ENCODE measurements at places on chromosomes 11 and 22.

DNA sequence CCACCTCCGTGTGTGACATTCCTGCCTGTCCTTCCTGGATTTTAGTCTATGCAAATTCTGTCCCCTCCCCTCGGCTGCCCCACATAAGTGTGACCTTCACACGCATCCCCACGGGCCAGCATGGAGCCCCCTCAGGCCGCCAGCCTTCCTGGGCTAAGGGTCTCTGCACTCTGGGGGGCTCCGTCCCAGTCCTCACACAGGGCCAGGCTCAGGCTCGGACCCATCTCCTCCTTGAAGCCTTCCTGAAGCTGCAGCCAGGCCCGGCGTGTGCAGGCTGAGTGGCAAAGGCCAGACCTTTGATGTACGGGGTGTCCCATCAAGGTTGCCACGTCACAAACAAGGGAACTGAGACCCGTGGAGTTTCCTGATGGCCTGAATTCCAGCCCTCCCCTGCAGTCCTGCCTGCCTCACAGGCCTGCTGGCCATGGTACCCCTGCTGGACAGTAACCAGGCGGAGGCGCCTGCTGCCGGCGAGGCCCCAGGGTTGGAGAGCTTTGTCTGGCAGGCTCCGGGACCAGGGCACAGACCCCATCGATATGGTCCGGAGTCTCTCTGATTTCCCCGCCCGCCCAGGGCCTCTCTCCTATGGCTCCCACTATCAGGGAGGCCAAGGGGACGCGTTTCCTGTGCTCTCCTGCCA is 791.7 kb downstream of the BRD1 start:
- DNase-seq: no peak

DNA sequence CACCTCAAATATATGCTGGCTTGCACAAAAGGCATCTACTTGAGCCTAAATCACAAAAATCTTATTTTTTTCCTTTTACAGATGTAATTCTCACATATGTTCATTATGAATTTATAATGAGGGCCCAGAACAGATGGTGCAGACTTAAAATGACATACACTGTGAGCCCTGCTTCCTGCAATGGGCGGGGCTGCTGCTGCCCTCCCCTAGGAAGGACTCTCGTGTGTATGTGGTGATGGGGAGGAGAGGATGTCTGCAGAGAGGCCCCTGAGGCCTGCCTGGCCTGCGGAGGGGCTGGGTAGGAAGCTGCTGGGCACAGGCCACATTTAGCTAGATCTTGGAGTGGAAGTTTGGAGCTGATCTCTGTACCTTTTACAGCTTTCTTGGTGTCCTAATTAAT is 233.4 kb upstream of the KIRREL3 start:
- no peak for DNase-seq

GRCh38 chr11:107864591-107864990 is 6.0 kb upstream of the SLC35F2 start:
- DNase-seq: no peak

GRCh38 chr11:1199751-1200610 is 22.9 kb upstream of the MUC5B start:
- no peak for DNase-seq

- DNase-seq: no peak
These were observed 5.2 kb downstream of the TMEM134 start for GRCh38 chr11:67463680-67464410.

GRCh38 chr11:113595810-113596594 is 110.1 kb downstream of the TMPRSS5 start:
- no peak for DNase-seq

DNA sequence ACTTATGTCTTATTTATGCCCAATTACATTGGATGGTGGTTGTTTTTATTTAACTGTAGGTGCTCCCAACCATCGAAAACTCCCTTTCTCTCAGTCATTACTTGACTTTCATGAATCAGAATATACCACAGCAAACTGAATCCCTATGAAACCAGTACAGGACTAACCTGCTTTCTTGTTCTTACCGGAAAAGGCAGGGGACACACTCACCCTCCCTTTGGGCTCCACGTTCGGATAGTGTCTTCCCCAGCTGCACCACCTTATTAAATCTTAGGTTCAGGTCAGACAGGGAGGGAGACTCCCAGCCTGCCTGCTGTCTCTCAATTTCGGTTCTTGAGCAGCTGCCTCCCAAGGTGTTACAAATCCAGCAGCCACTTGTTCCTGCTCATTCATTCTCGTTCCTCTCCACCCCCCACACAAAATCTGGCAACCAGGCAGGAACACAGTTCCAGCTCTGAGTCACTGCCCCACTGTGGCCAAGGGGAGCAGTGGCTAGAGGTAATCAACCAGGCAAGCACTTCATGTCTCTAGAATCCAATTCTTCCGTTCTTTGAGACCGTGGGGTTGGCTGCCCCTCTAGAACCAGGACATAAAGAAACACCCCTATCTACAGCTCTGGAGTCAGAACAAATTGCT is 133.0 kb downstream of the PLEKHA7 start:
- peak; percentile 29 for DNase-seq

GRCh38 chr11:46472662-46472994 is 81.1 kb upstream of the CHRM4 start:
- no peak for DNase-seq

DNA sequence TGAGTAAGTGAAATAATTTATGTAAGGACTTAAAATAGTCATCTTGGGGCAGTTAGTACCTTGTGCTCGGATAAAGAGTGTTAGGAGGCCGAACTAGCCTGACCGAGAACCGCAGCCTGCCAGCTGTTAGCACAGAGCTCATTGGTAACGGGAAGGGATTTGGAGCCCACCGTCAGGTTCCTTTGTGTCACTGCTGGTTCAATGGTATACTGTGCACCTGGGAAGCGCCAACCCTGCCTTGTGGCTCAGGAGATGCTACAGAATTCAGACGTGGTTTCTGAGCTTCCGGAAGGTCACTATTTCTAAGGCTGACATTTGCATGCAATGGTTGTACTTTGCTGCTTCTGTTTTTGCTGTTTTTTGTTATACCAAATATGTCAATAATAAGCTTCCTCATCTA is 403.5 kb downstream of the CADM1 start:
- DNase-seq: no peak

- DNase-seq: no peak
These were observed 64.3 kb upstream of the CYP2D6 start for GRCh38 chr22:42194953-42195352.

DNA sequence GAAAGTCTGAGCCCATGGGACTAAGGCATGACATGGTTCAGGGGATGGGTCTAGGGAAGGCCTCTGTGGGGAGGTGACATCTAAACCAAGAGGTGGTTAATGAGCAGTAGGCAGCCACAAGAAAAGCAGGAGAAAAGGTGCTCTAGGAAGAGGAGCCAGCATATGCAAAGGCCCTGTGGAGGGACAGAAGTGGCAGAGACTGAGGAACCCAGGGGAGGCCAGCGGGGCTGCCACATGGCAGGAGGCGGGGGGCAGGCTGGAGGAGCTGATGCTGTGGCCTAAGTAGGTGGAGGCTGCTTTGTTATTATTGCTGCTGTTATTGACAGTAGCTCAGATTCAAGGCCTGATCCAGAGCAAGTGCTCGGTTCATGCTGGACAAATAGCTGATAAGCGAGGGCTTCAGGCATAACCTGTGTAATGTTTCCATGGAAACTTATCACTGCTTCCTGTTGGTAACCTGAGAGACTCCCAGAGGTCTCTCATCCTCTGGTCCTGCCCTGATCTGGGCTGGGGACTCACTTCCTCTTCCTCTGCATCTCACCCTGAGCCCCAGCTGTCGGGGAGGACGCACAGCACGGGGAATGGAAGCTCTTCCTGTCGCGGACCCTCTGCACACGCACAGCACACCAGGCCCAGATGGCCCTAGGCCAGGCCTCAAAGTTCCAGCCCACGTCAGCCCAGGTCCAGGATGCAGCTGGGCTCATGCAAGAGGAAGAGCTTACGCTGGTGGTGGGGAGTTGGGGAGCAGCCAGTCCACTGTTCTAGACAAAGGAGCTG is 75.2 kb upstream of the TP53I11 start:
- no peak for DNase-seq

- no peak for DNase-seq
These were observed 9.6 kb upstream of the HTATIP2 start for GRCh38 chr11:20353829-20354434.

- DNase-seq: no peak
These were observed 517 bp downstream of the HIRA start for GRCh38 chr22:19430890-19431541.

- no peak for DNase-seq
These were observed 31.4 kb downstream of the PPFIA1 start for GRCh38 chr11:70301721-70302418.

- DNase-seq: no peak
These were observed 16.1 kb downstream of the MICAL2 start for GRCh38 chr11:12126344-12127019.

DNA sequence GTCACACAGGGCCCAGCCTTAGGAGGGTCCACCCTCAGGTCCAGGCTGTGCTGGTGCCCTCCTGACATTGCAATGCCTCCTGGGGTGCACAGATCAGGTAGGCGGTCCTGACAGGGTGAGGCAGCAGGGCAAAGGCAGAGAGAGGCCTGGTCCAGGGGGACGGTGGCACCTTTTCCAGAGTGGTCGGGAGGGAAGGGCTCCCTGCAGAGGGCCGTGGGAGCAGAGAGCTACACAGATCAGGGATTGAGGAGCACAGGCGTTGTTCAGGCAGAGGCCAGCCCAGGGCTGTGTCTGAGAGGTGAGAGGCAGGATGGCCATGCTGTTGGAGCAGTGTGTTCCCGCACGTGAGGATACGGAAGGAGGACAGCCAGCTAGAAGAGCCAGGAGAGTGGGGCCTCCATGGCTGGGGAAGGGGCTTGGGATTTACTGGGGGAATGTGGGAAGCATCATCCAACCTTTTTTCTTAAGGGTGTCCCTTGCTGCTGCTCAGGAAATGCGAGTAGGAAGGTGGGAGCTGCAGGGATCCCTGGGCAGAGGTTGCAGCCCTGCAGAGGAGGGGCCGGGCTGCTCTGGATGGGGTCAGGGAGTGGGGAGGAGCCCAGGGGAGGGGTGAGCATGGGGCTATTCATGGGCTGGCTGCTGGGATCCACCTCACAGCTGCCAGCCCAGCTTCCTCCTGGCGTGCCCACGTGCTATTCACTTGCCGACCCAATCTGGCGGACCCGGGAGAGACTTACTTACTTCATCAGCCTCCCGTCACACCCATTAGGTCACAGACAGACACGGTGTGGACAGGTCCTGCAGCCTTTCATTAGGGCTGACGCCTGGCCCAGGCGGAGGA is 1516.4 kb downstream of the TBC1D22A start:
- no peak for DNase-seq

GRCh38 chr11:29452146-29452545 is 564.7 kb downstream of the KCNA4 start:
- no peak for DNase-seq

DNA sequence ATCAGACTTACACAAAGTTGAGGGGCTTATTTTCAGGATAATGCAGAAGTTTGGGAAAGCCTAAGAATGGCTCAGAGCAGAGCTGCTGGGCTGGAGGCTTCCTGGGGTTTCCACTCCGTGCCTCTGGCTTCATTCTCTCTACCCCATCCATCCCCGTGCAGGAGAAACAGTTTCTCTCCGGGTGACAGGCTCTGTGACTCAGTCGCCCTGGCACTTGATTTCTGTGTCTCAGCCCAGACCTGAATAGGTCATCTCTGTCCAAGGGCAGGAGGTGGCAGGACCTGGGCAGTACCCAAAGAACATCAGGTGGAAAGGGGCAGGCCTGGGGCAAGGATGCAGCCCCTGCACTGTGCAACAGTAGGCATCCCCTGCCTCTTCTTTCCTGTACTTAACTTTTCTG is 38.4 kb upstream of the RTL6 start:
- no peak for DNase-seq

GRCh38 chr11:61028135-61028729 is 56.8 kb downstream of the CD6 start:
- no peak for DNase-seq

GRCh38 chr11:128796270-128796669 is 70.8 kb downstream of the KCNJ1 start:
- no peak for DNase-seq

- no peak for DNase-seq
These were observed 48.1 kb downstream of the CBL start for GRCh38 chr11:119254239-119254638.

DNA sequence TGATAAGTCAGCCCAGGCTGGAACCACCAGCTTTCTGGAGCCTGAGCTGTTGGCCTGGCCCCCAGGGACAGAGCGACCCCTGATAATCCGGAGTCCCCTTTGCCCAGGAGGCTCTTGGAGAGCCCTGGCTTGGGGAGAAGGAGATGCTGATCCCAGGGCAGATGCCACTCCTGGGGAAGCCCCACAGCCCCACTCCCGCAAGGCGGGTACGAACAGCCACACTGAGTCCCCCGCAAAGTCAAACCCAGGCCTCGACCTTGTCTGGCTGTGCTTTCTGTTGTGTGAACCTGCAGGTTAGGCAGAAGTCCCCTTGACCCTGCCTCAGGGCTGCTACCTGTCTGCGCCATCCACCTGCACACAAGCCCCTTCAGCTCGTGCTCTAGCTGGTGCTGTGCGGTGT is 108.0 kb downstream of the KCNQ1OT1 start:
- no peak for DNase-seq

GRCh38 chr22:46289244-46289891 is 7.3 kb upstream of the GTSE1 start:
- DNase-seq: no peak
